ENCODE measurements at places on chromosomes 7 and 10.

DNA sequence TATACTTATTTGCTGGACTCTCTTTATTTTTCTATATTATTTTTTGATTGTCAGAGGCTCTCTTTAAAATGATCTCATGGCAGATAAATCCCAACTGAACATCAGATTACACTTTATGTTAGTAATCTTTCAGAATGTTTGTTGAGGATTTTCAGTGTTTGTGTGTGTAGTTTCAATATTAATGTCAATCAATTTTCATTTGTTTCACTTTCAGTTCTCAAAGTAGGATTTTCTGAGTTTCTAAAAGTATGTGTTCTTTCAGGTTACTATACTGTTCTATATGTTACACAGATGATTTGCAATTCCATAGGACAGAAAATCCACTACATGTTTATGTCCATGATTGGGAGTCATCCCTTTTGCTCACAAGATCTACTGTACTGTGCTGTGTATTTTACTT is 311.9 kb upstream of the POT1 start:
- no peak for DNase-seq

DNA sequence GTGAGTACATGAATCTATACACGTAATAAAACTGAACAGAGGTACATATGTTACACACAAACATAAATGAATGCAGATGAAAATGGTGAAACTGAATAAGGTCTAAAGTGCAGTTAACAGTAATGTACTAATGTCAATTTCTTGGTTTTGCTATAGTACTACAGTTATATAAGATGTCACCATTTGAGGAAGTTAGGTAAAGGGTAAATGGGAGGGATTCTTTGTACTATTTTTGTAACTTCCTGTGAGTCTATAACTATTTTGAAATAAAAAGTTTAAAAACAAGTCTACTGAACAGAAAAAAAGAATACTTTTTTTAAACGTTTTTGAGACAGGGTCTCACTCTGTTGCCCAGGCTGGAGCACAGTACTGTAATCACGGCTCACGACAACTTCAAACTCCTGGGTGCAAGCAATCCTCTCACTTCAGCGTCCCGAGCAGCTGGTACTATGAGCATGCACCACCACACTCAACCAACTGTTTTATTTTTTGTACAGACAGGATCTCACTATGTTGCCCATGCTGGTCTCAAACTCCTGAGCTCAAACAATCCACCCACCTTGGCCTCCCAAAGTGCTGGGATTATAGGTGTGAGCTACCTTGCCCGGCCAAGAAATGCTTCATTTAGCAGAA is 71.5 kb downstream of the WAPL start:
- DNase-seq: no peak

- no peak for DNase-seq
Measured at GRCh38 chr10:777913-778479, 88.5 kb upstream of the DIP2C start.

DNA sequence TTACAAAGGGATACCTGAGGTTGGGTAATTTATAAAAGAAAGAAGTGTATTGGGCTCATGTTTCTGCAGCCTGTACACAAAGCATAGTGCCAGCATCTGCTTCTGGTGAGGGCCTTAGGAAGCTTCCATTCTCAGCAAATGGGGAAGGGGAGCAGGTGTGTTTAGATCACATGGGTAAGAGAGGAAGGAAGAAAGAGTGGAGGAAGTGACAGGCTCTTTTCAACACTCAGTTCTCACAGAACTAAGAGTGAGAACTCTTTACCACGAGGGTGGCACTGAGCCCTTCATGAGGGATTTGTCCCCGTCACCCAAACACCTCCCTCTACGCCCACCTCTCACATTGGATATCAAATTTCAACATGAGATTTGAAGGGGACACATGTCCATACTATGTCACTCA is 506 bp upstream of the FAM170B start:
- DNase-seq: no peak

DNA sequence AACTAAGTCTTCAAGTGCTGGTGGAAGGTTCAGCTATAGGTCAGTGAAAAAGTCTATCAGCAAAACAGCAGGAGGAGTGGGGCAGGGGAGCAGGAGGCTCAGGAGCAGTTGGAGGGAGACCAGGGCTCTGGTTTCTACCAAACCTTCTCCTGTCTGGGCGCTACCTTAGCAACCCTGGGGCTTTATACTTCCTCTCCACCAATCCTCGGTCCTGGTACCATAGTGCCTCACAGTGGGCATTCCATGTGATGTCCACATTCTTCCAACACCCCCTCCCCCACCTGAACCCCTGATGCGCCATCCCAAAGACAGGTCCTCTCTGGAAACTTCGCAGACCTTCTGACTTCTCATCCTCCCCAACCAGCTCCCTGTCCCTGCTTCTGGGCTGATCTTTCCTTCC is 25.3 kb upstream of the ACSM6 start:
- no peak for DNase-seq

- DNase-seq: no peak
Measured at GRCh38 chr10:49620286-49620810, 6.5 kb downstream of the CHAT start.

DNA sequence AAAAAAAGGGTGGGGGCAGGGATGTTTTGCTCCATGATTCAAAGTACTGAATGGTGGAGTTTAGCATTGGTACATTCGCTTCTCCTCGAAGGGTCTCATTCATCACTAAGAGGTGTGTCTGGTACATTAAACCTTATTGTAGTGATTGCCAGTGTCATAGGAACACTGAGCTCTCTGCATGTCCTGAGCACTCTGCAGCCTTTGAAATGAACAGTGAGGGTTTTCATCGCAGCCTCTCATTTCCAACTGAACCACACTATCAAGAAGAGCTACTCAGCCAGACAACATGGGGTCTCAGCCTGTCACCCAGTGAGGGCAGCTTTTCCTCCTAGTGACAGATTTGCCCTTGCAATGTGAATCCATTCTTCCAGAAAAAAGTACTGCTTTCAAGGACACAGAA is 7.6 kb upstream of the DEPP1 start:
- no peak for DNase-seq

DNA sequence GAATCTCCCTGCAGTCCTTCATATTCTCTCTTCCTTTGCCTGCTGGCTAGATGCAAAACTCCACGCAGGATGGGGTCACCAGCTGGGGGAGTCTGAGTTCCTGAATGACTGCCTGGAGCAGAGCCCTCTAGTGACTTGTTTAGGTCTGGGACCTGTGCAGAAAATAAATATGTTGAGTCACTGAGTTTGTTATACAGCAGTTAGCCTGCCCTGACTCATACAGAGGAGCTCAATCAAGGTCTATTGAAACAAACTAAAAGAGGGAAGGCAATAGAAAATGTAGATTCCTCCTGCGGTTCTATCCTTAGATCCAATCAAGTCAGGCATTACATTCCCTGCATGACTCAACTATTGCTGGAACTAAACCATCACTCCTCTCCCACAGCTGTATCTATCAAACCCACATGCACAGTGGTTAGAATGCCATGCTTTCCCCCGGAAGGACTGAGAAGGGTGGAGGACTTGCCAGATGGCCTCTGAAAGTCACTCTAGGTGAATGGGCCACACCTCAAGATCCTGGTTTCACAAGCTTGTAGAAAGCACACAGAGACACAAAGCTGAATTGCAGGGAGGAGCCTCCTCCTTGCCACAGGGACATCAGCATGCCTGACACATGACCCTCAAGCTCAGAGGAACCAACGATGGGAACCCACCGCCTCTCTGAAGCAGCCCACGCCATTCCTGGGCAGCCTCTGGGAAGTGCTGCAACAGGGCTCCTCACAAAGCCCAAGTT is 73.9 kb downstream of the SH3PXD2A start:
- DNase-seq: no peak

DNA sequence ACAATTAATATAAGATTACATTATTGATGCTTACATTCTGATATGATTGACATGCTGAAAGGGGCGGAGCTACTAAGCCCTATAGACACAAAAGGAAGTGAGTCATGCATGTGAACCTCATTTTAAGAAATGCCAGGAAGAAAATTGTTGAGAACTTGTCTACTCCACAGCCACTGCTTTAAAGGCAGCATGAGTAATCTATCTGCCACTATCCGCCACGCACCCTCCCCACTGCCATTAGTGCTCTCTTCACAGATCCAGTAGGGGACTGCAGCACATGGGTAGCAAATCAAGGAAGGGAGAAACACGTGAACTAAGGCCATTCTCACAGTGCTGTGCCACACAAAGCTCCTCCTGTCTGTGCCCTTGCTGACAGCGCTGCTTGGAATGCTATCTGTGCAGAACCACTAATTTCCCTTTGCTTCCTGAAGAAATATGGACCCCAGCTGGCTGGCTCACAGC is 524.8 kb downstream of the GRM8 start:
- no peak for DNase-seq

DNA sequence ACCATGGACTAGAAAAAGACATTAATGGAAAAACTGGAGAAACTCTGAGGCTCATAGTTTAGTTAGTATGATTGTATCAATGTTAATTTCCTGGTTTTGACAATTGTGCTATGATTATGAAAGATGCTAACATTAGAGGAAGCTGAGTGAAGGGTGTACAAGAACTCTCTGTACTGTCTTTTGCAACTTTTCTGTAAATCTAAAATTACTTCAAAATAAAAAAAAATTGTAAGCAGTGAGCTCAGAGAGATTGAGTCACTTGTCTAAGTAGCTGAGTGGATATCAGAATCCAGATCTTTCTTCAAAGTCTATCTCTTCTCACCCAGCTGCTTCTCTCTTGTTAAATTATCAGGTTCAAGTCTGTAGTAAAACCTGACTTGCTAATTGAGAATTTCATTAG is 181.1 kb downstream of the PLCE1 start:
- DNase-seq: no peak

- DNase-seq: no peak
Measured at GRCh38 chr7:138948403-138948802, 32.8 kb downstream of the KIAA1549 start.

DNA sequence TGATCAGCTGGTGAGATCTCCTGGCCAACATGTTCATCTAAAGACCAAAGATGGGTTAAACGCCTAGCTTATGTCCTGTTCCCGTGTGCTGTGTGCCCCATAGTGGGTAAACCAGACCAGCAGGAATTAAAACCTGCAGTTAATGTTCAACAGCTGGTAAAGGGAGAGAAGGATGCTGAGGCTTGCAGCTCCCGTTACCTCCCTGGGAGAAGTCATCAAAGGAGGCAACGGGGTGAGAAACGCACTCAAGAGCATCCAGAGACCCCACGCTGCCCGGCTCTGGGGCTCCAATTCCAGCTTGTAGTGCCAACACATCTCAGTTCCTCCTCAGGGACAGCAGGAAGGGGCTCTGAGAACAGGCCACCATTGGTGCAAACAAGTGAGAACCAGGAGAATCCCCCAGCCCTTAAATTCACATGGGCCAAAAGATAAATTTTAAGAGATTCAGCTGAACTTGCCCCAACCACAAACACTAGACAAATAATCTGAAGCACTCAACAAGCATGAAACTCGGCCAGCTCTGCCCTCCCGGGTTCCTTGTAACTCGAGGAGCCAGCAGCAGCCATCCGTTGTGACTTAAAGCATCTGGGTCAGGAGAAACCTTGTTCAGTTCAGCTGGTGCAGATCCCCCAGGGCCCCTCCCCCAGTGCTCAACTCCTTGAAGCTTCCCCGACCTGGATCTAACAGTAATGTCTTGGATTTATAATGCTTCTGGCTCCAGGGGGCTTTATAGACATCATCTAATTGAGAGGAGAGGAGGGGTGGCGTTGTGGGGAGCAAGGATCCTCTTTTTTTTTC is 29.4 kb downstream of the FAM241B start:
- no peak for DNase-seq

GRCh38 chr7:88224601-88225275 is 4.9 kb upstream of the SRI start:
- DNase-seq: no peak

DNA sequence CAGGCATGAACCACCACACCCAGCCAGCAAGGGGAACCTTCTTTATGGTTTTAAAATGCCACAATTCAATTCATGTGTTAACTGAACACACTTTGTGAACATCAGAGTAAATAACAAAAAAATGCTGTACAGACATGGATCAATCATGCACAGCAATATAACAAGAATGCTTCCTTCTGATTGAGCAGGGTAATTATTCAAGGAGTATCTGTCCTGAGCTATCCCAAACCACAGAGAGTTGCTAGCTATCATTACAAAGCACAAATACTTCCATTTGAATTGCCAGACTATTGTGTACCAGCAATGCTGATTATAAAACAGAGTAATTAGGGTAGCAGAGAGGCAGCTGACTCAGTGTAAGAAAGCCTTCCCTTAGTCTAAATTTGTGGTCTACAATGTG is 11.3 kb upstream of the RHOBTB1 start:
- DNase-seq: no peak

DNA sequence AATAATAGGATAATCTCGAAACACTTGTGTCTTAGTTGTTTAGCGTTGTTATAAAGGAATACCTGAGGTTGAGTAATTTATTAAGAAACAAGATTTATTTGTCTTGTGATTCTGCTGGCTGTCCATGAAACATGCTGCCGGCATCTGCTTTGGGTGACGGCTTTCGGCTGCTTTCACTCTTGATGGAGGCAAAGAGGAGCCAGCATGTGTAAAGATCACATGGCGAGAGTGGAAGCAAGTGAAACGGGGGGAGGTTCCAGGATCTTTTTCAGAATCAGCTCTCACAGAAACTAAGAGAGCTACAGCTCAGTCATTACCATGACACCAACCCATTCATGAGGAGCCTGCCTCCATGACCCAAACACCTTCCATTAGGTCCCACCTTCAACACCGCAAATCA is 402.8 kb downstream of the CDC14C start:
- no peak for DNase-seq

DNA sequence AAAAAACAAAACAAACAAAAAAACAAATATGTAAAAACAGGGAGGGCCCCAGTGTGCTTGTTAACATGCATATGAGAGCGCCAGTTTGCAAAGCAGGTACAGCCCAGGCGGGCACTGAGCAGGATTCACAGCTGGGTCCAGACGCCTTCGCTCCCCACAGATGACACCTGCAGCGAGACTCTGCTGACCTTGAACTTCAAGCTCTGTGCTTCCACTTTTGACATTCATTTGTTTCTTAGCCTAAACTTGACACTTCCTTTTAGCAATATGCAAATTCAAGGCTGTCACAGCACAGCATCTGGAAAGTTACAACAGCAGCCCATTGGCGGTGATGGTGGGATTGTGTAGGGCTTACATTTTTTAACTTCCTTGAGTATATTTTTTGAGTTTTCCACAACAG is 88.8 kb upstream of the TNS3 start:
- no peak for DNase-seq

DNA sequence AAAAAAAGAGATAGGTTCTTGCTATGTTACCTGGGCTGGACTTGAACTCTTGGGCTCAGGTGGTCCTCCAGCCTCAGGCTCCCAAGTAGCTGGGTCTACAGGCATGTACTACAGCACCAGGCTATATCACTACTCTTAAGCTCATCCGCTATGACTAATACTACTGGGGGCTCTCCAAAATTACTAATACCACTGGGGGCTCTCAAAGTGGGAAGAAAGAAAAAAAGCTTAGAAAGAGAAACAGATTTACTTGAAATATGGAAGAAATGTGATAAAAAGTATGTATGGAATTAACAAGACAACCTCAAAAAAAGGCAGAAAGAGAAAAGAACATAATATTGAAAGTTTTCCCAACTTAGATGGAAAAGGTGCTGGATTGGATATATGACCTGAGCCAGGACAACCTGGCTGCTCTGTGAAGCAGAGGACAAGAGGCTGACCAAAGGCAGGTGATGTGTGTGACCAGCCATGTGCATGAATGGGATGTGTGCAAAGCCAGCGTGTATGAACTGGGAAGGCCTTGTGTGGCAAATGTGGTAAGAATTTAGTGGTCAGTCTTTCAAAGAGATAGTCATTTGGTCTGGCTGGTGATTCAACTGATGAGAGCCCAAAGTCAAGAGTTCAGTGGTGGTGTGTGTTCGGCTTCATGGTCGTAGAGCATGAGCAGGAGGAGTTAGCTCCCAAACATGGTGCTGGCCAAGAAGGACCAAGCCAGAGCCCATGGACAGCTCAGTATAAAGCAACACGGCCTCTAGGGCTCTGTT is 232.4 kb upstream of the KLF14 start:
- DNase-seq: no peak
